Stimulated activated CD8-positive, alpha-beta memory T cell treated with anti-CD3 and anti-CD28 coated beads, Interleukin-7, amount 100 ng/mL, for 1 hour (primary cell): ENCODE measurements at places on chromosomes 6 and 20.

- no peak for DNase-seq
Measured at GRCh38 chr20:1819311-1820137, 75.7 kb upstream of the SIRPA start.

DNA sequence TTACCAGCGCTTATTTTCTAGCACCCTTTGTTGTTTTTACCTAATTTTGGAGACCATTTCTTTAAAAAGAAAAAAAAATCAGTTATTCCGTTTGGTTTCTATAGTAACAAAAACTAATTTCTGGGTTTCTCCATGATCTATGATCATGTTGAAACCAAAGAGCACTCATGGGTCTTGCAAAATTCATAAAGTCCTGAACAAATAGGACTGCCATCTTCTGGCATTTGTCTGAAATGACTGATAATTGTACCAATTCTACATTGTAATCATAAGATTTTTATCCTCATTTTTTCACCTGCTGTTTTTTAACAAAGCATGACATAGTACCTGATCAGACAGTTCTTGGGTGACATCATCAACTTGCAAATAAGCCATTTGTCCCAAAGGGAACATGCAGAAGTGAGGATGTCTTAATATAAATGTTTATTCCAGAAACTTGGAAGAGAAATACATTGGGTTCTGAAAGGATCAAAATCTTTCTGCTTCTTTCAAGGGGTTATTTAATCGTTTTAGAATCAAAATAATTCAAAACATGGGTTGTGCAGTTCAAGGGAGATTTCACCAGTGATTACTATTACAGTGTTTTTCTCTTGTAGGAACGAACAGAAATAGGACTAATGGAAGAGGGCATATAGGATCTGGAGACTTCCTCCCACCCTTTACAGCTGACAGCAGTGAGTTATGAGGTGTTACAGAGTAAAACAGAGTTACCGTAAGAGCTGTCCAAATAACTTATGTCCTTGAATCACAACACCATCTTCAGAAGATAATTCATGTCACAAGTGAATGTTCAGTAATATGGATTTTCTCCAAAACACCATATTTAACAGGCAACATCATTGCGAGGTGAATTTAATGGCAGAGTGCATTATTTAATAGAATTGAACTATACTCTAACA is 87.1 kb upstream of the GJE1 start:
- no peak for DNase-seq

DNA sequence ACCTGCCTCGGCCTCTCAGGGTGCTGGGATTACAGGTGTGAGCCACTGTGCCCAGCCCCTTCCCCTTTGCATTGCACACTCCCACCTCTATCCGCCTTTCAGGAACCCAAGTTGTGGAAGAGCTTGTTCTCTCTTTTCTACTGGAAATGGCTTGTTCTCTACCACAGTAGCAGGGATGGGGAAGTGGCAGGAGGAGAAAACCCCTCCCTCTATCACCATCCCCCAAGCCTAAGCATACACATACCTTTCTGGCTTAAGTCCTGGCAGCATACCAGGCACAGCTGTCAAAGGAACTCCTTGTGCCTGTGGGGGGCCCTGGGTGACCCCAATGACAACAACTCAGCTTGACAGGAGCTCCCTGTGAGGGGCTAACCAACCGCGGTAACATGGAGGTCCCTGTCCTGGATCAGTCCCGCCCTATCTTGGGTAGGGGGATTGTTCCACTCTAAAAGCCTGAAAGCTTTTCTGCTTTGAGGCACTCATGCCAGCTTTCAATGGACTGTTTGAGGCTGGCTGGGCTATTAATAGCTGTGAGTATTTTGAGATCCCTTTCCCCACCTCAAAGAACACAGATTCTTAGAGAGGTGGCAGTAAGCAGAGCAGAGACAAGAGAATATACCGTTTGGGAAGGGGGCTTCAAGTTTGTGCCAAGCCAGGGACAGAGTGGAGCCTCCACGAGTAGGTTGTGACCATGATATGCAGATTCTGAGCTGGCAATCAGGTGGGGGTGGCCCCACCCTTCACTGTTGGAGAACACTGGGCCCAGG is 2.3 kb downstream of the KLHDC3 start:
- DNase-seq: no peak

DNA sequence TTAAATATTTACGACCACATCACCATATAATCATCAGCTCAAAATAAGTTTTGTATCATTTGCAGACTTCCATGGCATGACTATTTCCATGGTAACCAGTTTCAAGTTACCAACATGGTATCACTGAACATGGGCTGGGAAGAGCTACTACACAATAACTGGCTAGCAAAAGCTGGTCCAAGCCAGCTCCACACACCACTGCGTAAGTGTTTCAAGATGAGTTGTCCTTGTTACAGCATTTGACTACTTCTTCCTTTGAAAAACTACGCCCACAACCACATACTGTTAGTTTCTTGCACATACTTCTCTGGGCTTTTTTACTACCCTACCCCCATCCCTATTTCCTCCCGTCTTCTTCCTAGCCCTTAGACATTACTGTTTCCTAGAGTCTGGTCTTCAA is 8.5 kb downstream of the CD164 start:
- DNase-seq: no peak

DNA sequence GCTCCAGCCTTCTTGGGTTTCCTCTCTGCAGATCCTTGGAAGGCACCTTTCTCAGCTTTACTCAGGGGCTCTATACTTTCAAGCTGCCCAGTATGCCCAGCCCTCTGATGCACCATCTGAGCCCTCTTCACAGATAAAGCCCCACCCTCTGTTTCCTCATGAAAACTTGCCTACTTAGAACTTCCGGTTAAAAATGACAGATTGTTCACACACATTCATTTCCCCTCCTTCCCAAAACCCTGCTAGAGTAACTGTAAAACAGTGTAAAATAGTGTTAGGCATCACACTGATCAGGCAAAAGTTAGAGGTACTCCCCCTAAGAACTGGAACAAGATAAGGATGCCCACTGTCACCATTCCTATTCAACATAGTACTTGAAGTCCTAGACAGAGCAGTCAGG is 14.0 kb upstream of the GCM1 start:
- no peak for DNase-seq

- DNase-seq: no peak
Measured at GRCh38 chr6:90319044-90319443, 22.4 kb upstream of the BACH2 start.

- DNase-seq: no peak
Measured at GRCh38 chr6:31246051-31246521, 25.8 kb downstream of the HLA-C start.

DNA sequence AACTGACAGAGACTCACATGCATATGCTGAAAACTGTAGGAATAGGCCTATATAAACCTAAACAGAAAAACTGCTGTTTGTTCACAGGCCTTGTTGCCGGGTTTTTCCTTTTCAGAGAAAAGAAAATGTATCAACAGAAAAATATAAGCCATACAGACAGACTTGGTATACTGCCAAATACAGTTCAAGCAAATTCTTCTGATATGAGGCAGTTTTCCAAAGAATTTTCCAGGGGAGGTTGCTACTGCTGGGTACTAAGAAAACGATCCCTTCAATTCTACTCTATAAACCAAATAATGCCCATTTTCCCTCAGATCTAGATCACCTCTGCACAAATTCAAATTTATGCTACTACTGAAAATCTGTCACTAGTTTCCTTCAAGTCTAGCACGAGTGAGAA is 59.4 kb downstream of the ME1 start:
- no peak for DNase-seq

DNA sequence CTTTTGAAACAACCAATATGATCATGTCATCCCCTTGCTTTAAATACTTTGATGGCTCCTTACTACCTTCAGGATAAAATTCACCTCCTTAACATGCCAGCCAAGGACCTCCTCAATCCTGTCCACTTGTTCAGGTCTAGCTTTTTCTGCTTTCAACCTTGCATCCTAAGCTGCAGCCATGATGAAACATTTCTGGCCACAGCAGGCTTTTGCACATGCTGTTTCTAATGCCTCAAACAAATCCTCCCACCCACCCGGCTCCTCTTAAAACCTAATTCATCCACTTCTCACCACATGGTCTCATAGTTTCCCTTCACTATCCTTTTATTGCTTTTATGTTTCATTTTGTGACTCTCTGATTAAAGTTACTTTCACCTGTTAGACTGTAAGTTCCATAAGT is 124.6 kb downstream of the MYB start:
- no peak for DNase-seq

DNA sequence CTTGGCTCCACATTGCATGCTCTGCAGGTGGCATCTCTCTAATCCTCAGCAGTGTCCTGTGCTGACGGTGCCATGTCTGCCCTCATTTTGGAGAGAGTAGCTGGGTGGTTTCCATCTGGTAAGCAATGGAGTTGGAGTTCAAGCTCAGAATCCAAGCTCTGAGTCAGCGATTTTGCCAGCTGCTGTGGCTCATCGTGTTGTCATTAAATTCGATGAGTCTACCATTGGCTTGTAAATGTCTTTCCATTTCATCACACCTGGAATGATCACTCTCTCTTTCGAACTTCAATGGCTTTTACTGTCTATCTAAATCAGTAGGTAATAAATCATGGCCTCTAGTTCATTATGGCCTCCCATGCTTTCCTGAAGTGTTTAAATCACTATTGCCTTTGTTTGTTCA is 378.5 kb upstream of the TSHZ2 start:
- DNase-seq: no peak

DNA sequence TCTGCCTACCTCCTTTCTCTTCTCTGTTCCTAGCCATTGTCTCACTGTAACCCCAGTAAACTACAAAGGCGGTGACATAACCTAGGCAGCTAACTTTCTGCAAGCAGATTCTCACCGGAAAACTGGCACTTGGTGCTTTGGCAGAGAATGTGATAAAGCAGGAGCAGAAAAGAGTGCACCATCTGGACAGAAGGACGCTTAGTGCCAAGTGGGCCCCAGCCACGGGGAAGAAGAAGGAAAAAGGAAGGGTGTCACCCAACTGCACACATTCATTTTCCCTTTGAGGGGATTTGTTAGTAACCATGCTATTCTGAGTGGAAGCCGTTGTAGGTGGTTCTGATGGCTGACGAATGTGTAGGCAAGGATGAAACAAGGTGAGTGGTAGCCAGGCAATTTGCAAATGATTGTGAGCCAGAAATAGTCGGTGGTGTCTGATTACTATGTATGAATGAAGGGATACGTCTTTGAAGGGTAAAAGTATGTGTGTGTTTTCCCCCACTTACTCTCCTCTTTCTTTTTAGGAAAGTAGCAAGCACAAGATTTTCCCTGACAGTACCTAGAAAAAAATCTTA is 148.3 kb upstream of the STXBP5 start:
- no peak for DNase-seq

- no peak for DNase-seq
Measured at GRCh38 chr6:170575250-170575649, 9.2 kb downstream of the PDCD2 start.

- DNase-seq: no peak
Measured at GRCh38 chr20:53980031-53980465, 90.3 kb downstream of the BCAS1 start.

DNA sequence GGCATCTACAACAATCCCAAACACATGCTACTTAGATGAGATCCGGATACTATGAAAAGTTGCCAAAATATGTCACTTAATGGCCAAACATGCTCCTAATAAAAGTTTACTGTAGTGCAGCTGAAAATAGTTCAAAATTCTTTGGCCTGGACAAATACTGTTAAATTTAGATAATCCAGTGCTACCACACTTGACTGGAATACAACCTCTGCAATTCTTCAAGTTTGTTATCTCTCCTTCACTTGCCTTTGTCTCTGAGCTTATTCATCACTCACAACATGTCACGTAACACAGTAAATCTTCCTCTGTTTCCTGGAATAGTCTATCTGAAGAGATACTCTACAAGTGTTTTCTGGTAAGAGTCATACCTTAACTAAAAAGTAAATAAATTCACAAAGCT is 10.5 kb upstream of the PLN start:
- no peak for DNase-seq

DNA sequence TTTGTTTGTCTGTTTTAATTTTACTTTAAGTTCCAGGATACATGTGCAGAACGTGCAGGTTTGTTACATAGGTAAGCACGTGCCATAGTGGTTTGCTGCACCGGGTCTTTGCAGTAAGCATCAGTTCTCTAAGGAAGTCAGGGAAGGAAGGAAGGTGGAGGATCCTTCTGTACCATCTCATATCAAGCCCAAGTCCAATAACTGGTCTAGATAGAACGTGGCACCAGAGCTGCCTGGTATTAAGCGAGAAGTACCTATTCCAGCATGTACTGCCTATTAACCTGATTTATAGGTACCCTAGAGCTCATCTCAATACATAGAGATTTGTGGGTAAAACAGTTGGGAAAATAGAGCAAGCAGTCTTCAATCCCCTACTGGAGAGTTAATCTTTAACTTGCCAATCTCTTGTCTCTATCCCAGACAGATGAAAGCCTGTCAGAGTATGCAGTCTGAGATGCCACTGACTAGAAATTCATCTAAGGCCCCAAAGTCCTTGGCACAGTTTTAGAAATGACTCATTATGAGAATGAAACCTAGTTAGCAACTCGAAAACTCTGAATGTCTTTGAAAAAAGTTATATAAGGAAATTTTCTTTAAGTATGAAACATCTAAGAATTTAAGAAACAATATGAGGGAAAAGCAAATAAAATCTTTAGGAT is 144.9 kb downstream of the TFAP2A start:
- DNase-seq: no peak

- DNase-seq: no peak
Measured at GRCh38 chr6:142867988-142868812, 76.8 kb downstream of the HIVEP2 start.

DNA sequence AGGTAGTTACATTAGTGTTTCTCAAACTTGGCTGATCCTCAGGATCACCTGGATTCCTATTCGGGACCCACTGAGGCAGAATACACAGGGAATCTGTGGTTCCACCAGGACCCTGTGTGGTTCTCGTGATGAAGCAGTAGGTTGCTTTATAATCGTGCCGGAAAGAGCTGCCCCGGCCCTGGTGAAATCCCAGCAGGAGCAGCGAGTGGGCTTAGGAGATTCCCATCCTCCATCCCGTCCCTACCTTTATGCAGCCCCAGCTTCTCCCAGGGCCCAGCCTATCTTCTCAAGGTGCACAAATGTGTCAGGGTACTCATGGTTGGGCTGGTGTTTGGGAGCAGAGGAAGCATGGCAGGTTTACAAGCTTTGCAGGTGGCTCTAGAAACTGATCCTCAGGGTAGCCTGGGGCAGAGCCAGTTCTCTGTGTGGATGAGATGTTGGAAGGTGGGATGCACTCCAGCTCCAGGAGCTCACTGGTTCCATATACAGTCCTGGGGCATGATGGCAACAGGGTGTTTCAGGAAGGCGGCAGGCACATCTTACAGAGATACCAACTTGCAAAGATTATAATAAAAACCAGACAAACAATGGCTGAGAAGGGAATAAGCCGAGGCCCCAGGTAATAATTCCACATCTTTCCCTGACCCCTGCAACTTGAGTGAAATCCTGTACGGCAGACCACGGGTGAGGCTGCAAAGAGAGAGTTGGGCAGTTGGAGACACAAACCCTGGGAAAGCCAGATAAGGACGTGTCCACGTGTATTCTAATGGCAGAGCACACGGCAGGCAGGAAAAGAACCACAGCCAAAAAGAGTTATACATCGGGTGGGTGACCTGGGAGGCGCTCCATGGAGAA is 5.9 kb downstream of the SLC22A1 start:
- no peak for DNase-seq

- DNase-seq: no peak
Measured at GRCh38 chr6:15429141-15430110, 183.6 kb downstream of the JARID2 start.

- DNase-seq: no peak
Measured at GRCh38 chr20:51258582-51259165, 235.8 kb upstream of the KCNG1 start.

GRCh38 chr20:63399596-63400375 is 38.6 kb upstream of the CHRNA4 start:
- DNase-seq: no peak
